ENCODE measurements at places on chromosomes 4 and X. TPM values are rescaled to one million over a fixed set of nuclear protein-coding genes. Genes with fewer than 3 reads are reported as not detected.

UGT2B7 gene
- total RNA-seq = not detected

DDX53 gene
- total RNA-seq = not detected

PRKG2 gene
- 1.3 TPM for total RNA-seq

MAPK10 gene
- 30.6 TPM for total RNA-seq

DCAF12L1 gene
- total RNA-seq = not detected

XKRX gene
- total RNA-seq = not detected

SYNPO2 gene
- total RNA-seq = 23.1 TPM

MAP7D2 gene
- total RNA-seq = 0.44 TPM

IL1RAPL1 gene
- 0.66 TPM for total RNA-seq

PHOX2B gene
- total RNA-seq = not detected

TMEM154 gene
- 0.38 TPM for total RNA-seq
